DMS79 (cell line): ENCODE measurements at places on chromosomes 5 and 9.
A peak's percentile ranks its signal among the peaks of the same experiment; 100 is the strongest.

GRCh38 chr5:111722140-111722539 lies 34.9 kb downstream of the NREP start:
- no peak for DNase-seq

DNA sequence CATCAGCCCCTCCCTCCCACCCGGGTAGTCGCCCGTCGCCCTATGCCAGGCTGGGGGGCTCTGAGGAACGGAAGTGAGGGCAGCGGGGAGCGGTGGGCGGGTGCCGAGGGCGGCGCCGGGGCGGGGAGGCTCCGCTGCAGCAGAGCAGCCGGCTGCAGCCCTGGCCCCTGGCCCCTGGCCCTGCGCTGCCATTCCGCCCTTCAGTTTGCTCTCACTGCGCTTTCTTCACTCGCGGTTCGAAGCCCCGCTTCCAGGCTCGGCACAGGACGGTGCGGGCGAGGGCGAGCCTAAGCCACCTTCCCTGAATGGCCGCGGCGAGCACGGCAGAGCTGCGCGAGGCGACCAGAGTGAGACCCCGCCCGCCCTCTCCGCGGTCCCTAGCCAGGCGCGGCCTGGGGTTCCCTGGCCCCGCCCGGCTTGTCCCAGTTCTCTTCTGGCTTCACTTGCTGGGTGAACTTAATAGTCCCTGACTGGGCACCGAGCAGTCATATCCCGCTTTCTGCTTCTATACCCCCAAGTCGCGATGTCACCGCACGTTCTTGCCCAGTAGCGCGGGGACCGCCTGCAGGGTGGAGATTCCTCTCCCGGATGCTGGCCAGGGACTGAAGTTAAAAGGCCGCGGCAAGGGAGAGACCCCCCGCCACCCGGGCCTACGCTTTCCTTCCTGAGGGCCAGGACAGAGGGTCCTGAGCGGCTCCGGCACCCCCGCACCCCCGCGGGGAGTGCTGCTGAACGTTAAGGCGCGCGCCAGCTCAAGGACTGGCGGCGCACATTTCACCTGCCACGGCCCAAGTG lies 623 bp upstream of the TRIM36 start:
- DNase-seq = no peak

- DNase-seq = no peak
Observed at GRCh38 chr5:64040490-64040889, 78.2 kb upstream of the HTR1A start.

DNA sequence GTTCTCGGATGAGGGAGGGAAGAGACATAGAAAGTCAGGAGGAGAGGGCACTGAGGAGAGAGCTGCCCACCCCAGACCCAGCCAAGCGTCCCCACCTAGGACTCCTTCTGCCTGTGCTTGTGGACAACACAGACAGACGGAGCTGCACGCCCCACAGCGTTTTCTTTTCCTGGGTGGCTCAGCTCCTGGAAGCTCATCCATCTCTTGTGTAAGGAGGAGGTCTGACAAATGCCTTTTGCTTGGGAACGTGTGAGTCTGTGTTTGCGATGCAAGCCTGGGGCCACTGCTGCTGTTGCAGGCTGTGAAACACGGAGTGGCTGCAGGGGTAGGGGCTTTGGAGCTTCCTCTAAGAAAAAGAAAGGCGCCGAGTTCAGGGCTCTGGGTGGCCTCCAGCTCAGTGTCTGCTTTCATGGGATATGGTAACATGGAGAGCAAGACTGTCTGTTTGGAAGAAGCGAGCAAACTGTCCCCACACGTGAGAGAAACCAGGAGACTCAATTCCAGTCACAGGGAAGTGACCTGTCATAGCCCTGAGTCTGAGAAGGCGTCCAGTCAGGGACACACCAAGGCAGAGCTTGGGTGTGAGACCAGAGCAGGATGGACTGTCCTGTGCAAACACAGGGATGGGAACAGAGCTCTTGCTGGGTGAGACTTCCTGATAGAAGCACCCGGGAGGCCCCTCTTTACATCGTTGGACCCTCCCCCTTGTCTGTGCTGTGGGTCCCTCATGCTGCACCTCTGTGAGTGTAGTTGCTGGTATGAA lies 42.7 kb downstream of the GADD45G start:
- DNase-seq = no peak

DNA sequence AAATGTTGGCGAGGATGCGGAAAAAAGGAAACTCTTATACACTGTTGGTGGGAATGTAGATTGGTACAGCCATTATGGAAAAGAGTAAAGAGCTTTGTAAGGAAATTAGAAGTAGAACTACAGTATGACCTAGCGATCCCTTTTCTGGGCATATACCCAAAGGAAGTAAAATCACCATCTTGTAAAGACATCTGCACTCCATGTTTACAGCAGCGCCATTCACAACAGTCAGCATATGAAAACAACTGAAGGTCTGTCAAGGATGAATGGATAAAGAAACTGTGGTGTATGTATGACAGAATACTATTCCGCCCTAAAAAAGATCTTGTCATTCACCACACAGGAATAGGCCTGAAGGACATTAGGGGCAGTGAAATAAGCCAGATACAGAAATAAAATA lies 27.7 kb upstream of the SLC25A51 start:
- no peak for DNase-seq

DNA sequence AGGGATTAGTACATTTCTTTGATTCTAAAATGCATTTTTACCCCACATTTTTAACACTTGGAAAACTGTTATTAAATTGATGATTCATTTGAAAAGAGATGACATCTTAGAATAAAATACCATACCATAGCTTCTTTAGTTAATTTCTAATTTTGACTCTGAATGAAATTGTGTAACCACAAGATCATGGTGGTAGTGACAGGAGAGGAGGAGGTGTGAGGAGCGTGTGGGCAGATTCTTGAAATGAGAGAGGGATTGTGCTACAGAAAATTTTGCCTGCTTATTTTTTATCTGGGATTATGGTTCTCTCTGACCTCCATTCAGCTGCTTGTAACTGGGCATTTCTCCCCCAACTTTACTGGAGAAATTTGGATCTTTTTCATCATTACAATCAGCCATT lies 173.3 kb upstream of the CLINT1 start:
- DNase-seq = no peak

DNA sequence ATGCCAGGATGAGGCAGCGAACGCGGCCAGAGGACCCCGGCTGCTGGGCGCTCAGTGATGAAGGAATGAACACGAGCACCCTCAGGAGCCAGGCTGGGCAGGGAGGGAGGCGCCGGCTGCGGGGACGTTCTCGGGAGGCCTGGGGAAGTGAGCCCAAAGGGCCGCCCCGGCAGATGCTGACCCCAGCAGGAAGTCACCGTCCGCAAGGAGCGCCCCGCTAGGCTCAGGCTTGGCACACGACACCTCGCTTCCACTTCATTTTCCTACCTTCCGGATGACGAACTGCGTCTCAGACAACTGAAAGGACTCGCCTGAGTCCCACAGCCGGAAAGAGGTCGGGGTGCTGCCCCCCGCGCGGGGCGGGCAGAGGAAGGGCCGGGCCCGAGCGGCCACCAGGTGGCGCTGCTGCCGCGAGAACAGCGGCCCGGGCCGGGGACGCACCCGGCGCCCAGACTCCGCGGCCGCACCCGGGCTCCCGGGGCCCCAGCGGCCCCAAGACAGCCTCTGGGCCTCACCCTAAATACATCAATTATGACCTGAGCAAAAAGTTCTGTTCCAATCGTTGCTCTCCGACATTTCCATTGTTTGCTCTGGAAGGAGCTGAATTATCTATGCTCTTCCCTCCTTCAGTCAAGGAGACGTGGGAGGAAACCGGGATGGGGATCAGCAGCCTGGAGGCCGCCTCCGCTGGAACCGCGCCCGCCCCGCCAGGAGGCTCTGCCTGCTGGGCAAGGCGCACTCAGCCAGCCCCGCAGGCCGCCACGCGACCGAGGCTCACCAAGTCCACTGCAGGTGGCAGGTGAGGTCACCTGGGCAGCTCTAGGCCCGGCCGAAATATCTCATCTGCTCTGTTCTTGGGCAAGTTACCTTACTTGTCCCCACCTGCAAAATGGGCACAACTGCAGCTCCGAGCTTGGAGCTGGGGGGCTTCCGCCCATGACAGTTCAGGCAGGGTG lies 107.0 kb downstream of the ZNF354C start:
- DNase-seq = no peak

DNA sequence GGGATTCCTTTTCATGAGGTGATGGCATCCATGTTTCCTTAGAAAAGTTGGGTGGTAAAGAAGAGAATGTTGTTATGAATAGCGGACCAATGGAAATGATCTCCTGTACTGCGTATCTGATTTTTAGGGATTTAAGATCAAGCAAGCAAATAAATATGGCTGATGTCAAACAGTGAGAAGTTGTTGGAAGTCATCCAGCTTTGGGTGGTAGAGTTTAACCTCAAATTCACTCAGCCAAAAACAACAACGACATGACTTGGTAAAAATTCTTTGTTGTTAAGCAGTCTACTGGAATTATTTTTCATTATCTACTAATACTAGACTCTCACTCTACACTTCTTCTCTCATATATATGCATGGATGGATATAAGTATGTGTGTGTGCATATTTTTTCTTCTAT lies 426.5 kb downstream of the CTNND2 start:
- DNase-seq = no peak

DNA sequence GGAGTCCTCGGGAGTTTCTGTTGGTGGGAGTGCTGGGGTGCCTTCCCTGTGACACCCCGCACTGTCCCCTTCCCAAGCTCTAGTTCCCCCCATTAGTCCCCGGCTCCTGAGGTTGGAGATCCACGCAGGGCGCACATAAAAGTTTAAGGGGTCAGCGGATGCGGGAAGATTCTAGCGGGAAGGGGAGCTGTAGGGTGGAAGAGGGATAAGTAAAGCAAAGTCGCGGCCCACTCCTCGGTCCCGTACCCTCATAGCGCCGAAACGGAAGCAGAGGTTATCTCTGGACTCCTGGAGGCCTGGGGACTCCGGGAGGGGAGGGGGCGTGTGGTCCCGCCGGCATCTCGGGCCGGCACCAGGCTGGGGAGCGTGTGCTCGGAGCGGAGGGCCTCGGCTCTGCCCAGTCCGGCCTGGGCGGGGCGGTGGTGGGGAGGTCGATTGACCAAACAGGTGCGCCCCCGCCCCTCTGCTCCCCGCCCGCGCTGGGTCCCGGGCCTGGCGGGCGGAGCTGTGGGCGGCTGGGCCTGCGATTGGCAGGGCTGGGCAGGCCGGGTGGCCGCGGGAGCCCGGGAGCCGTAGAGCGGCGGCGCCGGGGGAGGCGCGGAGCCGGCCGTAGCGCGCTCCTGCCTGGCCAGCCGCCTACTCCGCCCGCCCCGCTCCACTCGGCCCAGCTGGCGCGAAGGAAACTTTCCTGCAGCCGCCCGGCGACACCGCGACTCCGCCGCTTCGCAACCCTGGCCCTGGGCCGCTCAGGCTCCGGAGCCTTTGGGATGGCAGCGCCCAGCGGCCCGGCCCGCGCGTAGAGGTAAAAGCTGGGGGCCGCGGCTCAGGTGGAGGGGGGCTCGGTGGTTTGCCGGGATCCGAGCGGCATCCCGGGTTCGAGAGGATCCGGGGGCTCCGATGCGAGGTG lies 52.2 kb upstream of the DAB2IP start:
- no peak for DNase-seq

DNA sequence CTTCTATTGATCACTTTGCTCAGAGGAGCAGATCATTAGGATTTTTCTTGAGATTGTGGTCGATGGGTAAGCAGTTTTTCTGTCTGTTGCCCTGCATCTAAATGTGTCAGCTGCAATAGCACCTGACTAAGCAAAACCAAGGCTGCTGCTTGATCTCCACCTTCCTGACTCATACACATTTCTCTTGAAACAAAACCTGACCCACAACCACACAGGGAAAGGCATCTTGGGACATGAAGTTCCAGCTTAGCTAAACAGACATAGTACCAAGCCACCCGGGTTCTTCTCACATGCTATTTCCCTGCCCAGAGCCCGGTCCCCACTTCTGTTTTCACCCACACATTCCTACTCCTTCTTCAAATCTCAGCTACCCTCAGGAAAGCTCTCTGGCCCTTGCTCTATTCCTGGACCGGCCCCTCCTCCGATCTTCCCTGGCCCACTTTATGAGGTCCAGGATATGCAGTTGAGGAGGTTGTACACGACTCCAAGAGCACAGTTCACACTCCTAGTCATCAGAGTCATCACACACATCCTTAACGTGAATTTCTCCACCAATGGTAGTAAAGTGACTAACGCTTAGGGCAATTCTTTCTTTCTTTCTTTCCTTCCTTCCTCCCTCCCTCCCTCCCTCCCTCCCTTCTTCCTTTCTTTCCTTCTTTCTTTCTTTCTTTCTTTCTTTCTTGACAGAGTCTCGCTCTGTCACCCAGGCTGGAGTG lies 16.0 kb upstream of the ZBTB43 start:
- DNase-seq = no peak

- no peak for DNase-seq
Observed at GRCh38 chr9:17837965-17838364, 259.1 kb downstream of the SH3GL2 start.

DNA sequence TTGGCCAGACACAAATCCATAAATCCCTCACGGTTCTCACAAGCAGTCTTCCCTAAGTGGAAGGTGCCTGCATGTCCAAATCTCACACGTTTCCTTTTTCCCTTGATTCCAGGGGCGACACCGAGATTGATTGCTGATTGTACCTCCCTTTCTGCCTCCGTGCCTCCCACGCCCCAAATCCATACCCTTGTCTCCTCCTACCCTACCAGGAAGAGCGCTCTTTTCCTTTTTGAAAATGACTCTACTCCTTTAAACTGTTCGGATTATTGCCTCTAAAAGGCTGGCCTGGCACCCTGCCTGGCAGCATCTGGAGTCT lies 4.5 kb downstream of the STC2 start:
- DNase-seq = no peak

- peak; percentile 56 for DNase-seq
Observed at GRCh38 chr9:16147726-16148125, 594.9 kb downstream of the CCDC171 start.

- DNase-seq = no peak
Observed at GRCh38 chr5:121870489-121870888, 18.8 kb downstream of the FTMT start.

GRCh38 chr9:91296354-91296753 lies 65.4 kb downstream of the AUH start:
- DNase-seq = no peak

- no peak for DNase-seq
Observed at GRCh38 chr9:123020796-123021195, 12.7 kb upstream of the GPR21 start.

- no peak for DNase-seq
Observed at GRCh38 chr9:127180457-127181314, 58.3 kb upstream of the ANGPTL2 start.

DNA sequence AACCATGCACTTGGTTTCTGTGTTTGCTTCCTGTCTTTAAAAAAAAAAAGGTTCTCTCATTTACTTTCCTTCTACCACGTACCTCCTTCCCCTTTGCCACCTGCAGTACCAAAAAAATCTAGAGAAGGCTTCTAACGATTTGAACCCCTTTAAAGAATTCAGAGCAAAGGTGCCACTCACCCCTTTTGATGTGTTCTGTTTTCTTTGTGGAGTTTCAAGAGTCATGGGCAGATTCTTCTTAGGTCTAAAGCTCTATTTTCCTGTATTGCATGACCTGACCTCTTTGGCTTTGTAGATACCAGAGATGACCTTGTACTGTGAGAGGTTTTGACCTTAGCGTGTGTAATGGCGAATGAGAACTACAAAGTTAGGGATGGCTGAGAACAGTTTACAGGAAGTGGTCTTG lies 29.0 kb downstream of the TXNDC8 start:
- no peak for DNase-seq
